Dermis blood vessel endothelial cell (primary cell): ENCODE measurements at places on chromosomes 3 and 15. TPM values are rescaled to one million over a fixed set of nuclear protein-coding genes. Genes with fewer than 3 reads are reported as not detected.
A peak's percentile ranks its signal among the peaks of the same experiment; 100 is the strongest.

- no peak for DNase-seq
Measured at GRCh38 chr3:114453361-114453780, 159.5 kb downstream of the TIGIT start.

DNA sequence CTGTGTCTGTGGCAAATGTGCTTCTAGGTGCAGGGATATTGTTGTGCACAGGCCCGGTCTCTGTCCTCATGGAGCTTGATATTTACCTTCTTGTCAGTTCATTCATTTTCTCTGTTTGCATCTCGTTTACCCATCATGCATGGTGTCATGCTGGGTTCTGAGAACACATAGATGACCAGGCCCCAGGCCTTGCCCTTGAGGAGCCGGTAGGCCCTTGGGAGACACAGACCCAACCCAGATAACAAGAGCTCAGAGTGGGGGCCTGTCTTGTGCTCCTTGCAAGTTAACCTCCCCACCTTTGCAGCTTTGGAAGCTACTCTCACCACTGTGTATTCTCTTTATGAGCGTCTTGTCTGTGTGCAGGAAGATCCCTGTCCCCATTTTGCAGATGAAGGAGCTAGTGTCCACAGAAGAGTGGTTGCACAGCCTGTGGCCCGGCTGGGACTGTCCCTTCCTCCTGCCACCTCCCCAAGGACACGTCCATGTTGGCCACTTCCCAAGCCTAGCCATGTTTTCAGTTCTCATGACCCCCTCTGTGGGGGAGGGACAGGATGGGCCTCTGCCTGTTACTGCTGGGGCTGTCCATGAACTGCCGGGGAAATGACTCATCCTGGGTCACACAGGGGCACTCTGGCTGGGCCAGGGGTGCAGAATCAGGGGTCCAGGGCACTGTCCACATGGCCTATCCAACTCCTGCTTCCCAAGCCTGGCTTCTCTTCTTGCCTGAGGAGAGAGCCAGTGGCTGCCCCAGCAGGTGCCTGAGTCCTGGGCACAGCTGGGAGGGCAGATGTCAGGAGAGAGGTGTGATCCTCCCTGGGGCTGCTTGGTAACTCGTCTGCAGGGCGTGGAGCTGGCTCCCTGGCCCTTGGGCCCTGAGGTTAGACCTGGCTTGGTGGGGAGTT, 3.4 kb downstream of the SNX33 start:
- peak; percentile 67 for DNase-seq

DNA sequence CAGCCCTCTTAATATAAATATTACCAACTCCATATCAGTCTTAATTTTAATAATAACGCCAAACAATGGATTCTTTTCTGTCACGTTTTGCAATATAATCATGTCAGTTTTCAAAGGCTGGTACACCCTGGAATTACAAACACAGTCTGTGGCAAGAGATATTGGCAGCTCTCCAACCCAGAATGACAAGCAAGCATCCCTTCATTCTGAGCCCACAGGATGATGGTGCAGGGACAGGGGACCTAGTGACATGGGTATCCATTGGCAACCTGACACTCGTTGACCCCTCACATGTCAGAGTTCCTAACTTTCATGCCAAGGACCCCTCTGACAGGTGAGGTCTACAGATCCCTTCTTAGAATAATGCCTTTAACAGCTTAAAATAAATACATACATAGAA, 154.5 kb upstream of the TSC22D2 start:
- DNase-seq, result peak; percentile 24

GRCh38 chr3:72312339-72312738, 527.4 kb upstream of the PROK2 start:
- DNase-seq, result no peak

- no peak for DNase-seq
Measured at GRCh38 chr3:194994551-194994981, 276.4 kb downstream of the XXYLT1 start.

GRCh38 chr3:59774634-59775033, 724.8 kb upstream of the CFAP20DC start:
- DNase-seq, result no peak

The TIPIN gene
- total RNA-seq, result 7.8 and 12.4 TPM in 2 replicates
